ENCODE measurements at places on chromosomes 2 and 18. TPM values are rescaled to one million over a fixed set of nuclear protein-coding genes. Genes with fewer than 3 reads are reported as not detected.

The TOGARAM2 gene
- 0.23 TPM for total RNA-seq

The SP5 gene
- 9.3 TPM for total RNA-seq

The TLX2 gene
- not detected for total RNA-seq

The TUBA3E gene
- total RNA-seq: not detected

The REG3A gene
- total RNA-seq: not detected

The CCDC142 gene
- 20.7 TPM for total RNA-seq

The CMPK2 gene
- 0.49 TPM for total RNA-seq

The IL36RN gene
- not detected for total RNA-seq

The VWC2L gene
- total RNA-seq: not detected

The LAMA1 gene
- total RNA-seq: 8.7 TPM

The SERPINB5 gene
- not detected for total RNA-seq

The KIAA2012 gene
- total RNA-seq: 0.08 TPM

The TPGS2 gene
- total RNA-seq: 138 TPM

The ATP5F1A gene
- 457 TPM for total RNA-seq

The RIT2 gene
- total RNA-seq: not detected

The MAL gene
- not detected for total RNA-seq

The CCDC141 gene
- 0.67 TPM for total RNA-seq

The TGFA gene
- 4.7 TPM for total RNA-seq

The GREB1 gene
- total RNA-seq: 35.9 TPM

The ITSN2 gene
- 73.3 TPM for total RNA-seq

The LYPD6B gene
- total RNA-seq: 4.8 TPM

The DPP10 gene
- total RNA-seq: 3.3 TPM

The GAL3ST2 gene
- not detected for total RNA-seq

The TMEM237 gene
- total RNA-seq: 22.3 TPM

The GALNT14 gene
- total RNA-seq: 16.8 TPM

The CCDC102B gene
- total RNA-seq: 8.2 TPM

The MFSD2B gene
- total RNA-seq: not detected

The PIAS2 gene
- 47.5 TPM for total RNA-seq

The TXNL4A gene
- 86.8 TPM for total RNA-seq

The TANC1 gene
- 84.1 TPM for total RNA-seq

The ACYP2 gene
- total RNA-seq: 7.0 TPM

The NPC1 gene
- total RNA-seq: 24.1 TPM

The CXCR1 gene
- not detected for total RNA-seq

The SLC30A3 gene
- total RNA-seq: not detected

The CFAP53 gene
- total RNA-seq: 0.56 TPM

The ITPRIPL1 gene
- 1.8 TPM for total RNA-seq

The ABCG5 gene
- not detected for total RNA-seq

The ITGA4 gene
- total RNA-seq: 5.7 TPM

The NTSR2 gene
- total RNA-seq: not detected

The TUBA4B gene
- not detected for total RNA-seq

The ABCA12 gene
- not detected for total RNA-seq

The CRYBA2 gene
- not detected for total RNA-seq

The PASK gene
- 39.7 TPM for total RNA-seq

The ANKRD23 gene
- 4.7 TPM for total RNA-seq

The IL1RL1 gene
- total RNA-seq: 0.10 TPM

Data from endothelial cell (in vitro differentiated cells).